GM23338 (cell line): ENCODE measurements at places on chromosomes 5 and 9. TPM values are rescaled to one million over a fixed set of nuclear protein-coding genes. Genes with fewer than 3 reads are reported as not detected.

PDE6A gene
- total RNA-seq: not detected in 2 replicates

GRCh38 chr9:81564632-81565031 lies 124.7 kb downstream of the TLE1 start:
- H3K27me3 ChIP-seq: no peaks in the 10 kb centered on the region
- peaks cover 9% of the 10 kb centered on the region; the same call in 1 of the 2 replicates for H3K4me1 ChIP-seq
- DNase-seq: no peak
- no peaks in the 10 kb centered on the region for H3K36me3 ChIP-seq

DNA sequence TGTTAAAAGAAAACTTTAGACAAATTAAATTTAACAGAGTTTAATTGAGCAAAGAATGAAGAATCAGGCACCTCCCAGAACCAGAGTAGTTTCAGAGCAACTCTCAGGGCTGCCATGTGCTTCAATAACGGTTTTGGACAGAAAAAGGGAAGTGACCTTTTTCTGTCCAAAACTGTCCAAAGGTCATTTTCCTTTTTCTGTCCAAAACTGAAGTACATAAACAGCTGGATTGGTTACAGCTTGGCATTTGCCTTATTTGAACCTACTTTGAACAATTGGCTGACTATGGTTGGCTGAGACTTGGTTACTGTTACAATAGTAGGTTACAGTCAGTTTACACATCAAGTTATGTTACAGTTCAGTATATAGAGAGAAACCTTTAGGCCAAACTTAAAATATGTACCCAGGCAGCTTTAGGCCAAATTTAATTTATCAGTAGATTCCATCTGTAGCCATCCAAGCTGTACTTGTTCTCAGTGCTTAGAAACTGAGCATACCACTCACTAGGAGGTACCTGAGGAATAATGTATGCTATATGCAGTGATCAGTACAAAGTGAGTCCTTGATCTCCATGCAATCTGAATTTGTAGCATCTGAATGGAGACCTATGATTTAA lies 44.0 kb downstream of the C9orf85 start:
- H3K4me3 ChIP-seq: no peak overlapping the region
- H3K36me3 ChIP-seq: no peaks in the 10 kb centered on the region
- peaks cover 30% of the 10 kb centered on the region for H3K4me1 ChIP-seq
- no peak overlapping the region for H3K27ac ChIP-seq

ARL10 gene
- total RNA-seq: 6.7 and 7.9 TPM in 2 replicates

SPATA31E1 gene
- not detected in 2 replicates for total RNA-seq

DNA sequence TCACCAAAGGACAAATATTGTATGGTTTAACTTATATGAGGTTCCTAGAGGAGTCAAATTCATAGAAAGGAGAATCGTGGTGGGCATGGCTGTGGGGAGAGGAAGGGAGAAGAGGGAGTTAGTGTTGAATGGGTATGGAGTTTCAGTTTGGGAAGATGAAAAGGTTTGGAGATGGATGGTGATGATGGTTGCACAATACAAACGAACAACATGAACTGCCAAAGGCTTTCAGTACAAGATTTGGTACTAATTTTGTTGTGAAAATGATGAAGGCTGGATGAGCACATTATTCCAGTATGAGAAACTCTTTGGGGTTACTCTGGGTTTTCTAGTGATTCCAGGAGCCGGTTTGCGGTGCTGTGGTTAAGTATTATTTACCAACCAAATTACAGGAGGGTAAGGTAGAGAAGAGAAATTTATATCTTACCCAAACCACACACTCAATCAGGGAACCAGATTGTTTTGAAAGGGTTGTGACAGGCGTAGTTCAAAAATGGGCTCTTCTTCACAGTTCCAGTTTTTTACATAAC lies 112.0 kb upstream of the TBC1D2 start:
- DNase-seq: no peak
- H3K4me3 ChIP-seq: no peak overlapping the region
- peaks cover 6% of the 10 kb centered on the region; the same call in 1 of the 2 replicates for H3K36me3 ChIP-seq
- H3K4me1 ChIP-seq: no peaks in the 10 kb centered on the region
- no peak overlapping the region for H3K27ac ChIP-seq

- no peaks in the 10 kb centered on the region for H3K36me3 ChIP-seq
- H3K4me1 ChIP-seq: peaks cover 27% of the 10 kb centered on the region
- DNase-seq: no peak
- H3K4me3 ChIP-seq: no peak overlapping the region
- no peaks in the 10 kb centered on the region for H3K27me3 ChIP-seq
- H3K27ac ChIP-seq: peak overlapping the region; percentile 18; the same call in 1 of the 2 replicates
Observed at GRCh38 chr5:173909199-173909598, 21.1 kb downstream of the CPEB4 start.
